ENCODE measurements at places on chromosomes 11 and 22. TPM values are rescaled to one million over a fixed set of nuclear protein-coding genes. Genes with fewer than 3 reads are reported as not detected.
A peak's percentile ranks its signal among the peaks of the same experiment; 100 is the strongest.

DNA sequence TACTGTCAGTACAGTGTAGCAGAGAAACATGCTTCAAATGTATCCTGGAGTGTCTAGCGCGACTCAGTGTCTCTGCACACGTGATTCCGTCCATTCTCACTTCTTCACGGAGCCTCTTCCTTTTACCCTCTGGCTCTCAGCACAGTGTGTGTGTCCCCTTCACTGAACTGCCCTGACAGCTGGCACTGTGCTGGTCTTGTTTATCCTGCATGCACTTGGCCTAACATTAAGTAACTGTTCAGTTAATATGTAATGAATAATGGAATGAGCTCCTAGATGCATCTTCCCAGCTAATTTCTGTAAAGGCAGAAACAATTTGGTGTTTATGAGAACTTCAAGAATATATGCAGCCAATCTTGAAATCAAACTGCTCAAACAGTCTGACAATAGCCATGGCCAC, 44.4 kb downstream of the KMT5B start:
- peaks cover 100% of the 10 kb centered on the region for H3K36me3 ChIP-seq
- H3K4me1 ChIP-seq, result no peaks in the 10 kb centered on the region
- no peak for DNase-seq
- H3K27ac ChIP-seq, result no peak overlapping the region

The KDM4D gene
- 0.68 TPM for total RNA-seq

GRCh38 chr11:28241760-28242159, 133.6 kb downstream of the METTL15 start:
- no peaks in the 10 kb centered on the region for H3K27me3 ChIP-seq
- DNase-seq, result no peak
- no peak overlapping the region for H3K27ac ChIP-seq

GRCh38 chr11:75303544-75304224, 47.8 kb downstream of the ARRB1 start:
- peaks cover 12% of the 10 kb centered on the region for H3K36me3 ChIP-seq
- H3K27me3 ChIP-seq, result no peaks in the 10 kb centered on the region
- H3K4me3 ChIP-seq, result no peak overlapping the region

- peaks cover 25% of the 10 kb centered on the region for H3K4me1 ChIP-seq
- peaks cover 14% of the 10 kb centered on the region for H3K36me3 ChIP-seq
- no peak for DNase-seq
- no peak overlapping the region for H3K27ac ChIP-seq
- no peaks in the 10 kb centered on the region for H3K27me3 ChIP-seq
Observed at GRCh38 chr11:9251311-9251710, 13.8 kb downstream of the DENND5A start.

DNA sequence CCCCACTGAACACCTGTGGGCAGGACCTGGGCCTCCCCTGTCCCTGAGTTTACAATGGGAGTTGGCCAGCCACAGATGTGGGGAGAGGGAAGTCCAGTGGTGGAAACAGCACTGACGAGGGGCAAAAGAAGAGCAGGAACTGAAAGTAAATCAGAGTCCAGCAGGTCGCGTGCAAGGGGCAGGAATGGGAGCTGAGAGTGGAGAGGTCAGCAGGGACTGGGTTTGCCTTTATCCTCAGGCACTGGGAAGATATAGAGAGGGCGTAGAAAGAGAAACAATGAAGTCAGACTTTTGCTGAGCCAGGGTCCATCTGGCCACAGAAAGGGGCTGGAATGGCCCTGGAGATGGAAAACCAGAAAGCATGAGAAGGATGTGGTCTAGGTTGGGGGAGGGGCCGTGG, 8.5 kb downstream of the P2RY6 start:
- no peaks in the 10 kb centered on the region for H3K36me3 ChIP-seq
- H3K4me1 ChIP-seq, result peaks cover 12% of the 10 kb centered on the region
- no peaks in the 10 kb centered on the region for H3K27me3 ChIP-seq
- no peak overlapping the region for H3K27ac ChIP-seq
- no peak overlapping the region for H3K4me3 ChIP-seq
- no peak for DNase-seq

The DBX1 gene
- total RNA-seq, result not detected

- no peak overlapping the region for H3K4me3 ChIP-seq
- no peaks in the 10 kb centered on the region for H3K27me3 ChIP-seq
- no peaks in the 10 kb centered on the region for H3K36me3 ChIP-seq
- DNase-seq, result no peak
- H3K27ac ChIP-seq, result no peak overlapping the region
Observed at GRCh38 chr11:76226626-76227025, 20.3 kb upstream of the WNT11 start.

DNA sequence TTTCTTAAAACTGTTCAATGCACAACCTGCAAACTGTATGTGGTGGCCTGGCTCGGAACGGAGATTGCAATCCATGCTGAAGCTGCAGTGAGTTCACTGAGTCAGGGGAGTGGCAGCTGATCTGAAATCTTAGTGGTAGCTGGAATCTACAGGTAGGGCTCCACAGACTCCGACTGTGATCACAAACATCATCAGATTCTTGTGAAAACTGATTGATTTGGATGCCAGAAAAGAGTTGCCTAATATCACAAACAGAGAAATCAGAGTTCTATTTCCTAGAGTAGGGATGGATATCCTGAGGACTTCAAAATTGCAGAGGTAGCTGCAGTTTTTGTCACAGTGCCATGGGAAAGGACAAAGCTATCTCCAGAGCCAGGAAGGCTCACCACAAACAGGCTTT, 57.5 kb upstream of the SC5D start:
- no peak overlapping the region for H3K27ac ChIP-seq
- peaks cover 8% of the 10 kb centered on the region for H3K4me1 ChIP-seq
- H3K27me3 ChIP-seq, result no peaks in the 10 kb centered on the region
- H3K36me3 ChIP-seq, result no peaks in the 10 kb centered on the region
- H3K4me3 ChIP-seq, result no peak overlapping the region
- DNase-seq, result no peak

- H3K4me1 ChIP-seq, result no peaks in the 10 kb centered on the region
- DNase-seq, result no peak
- H3K27me3 ChIP-seq, result peaks cover 25% of the 10 kb centered on the region
- H3K36me3 ChIP-seq, result no peaks in the 10 kb centered on the region
- no peak overlapping the region for H3K4me3 ChIP-seq
- no peak overlapping the region for H3K27ac ChIP-seq
Observed at GRCh38 chr11:116500026-116500946, 272.5 kb downstream of the BUD13 start.

GRCh38 chr11:15059132-15059915, 14.1 kb upstream of the CALCB start:
- no peak for DNase-seq
- no peaks in the 10 kb centered on the region for H3K36me3 ChIP-seq
- no peaks in the 10 kb centered on the region for H3K27me3 ChIP-seq
- no peak overlapping the region for H3K4me3 ChIP-seq
- H3K27ac ChIP-seq, result no peak overlapping the region
- no peaks in the 10 kb centered on the region for H3K4me1 ChIP-seq

The RAB38 gene
- total RNA-seq, result 10.9 TPM

The NRXN2 gene
- 1.7 TPM for total RNA-seq

- H3K27me3 ChIP-seq, result peaks cover 13% of the 10 kb centered on the region
- no peak overlapping the region for H3K4me3 ChIP-seq
- H3K36me3 ChIP-seq, result no peaks in the 10 kb centered on the region
- H3K27ac ChIP-seq, result no peak overlapping the region
- no peak for DNase-seq
Observed at GRCh38 chr22:42347281-42347824, 76.9 kb upstream of the TCF20 start.

- peak overlapping the region; percentile 60 for H3K27ac ChIP-seq
- no peaks in the 10 kb centered on the region for H3K27me3 ChIP-seq
- H3K36me3 ChIP-seq, result peaks cover 68% of the 10 kb centered on the region
Observed at GRCh38 chr11:128468111-128468510, 119.2 kb downstream of the ETS1 start.

DNA sequence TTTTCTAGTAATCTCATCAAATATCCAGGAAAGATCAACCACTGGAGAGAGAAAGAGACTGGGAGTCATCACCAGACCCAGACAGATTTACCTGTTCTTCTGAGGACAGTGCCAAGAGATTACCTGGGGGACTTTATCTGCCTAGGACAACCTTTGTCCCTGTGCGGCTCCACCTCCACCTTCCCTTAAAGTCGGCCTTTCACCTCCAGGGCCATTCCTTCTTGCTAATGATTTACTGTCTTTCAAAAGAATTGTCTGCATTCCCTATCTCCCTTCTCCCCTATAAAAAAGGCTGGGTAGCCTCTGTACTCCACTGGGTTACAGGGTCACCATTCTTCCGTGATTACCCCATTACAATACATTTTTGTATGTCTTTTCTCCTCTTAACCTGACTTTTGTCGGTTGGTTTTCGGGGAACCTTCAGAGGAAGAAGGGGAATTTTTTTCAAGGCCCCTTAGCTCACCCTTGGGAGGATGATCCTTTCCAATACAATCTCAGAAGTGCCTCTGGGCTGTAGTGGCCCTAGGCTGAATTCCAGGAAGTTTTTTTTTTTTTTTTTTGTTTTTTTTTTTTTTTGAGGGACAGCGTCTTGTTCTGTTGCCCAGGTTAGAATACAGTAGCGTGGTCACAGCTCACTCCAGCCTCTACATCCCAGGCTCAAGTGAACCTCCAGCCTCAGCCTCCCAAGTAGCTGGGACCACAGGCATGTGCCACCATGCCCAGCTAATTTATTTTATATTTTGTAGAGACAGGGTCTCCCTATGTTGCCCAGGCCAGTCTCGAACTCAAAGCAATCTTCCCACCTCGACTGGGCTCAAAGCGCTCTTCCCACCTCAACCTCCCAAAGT, 1.5 kb upstream of the HMOX1 start:
- H3K4me3 ChIP-seq, result no peak overlapping the region
- peaks cover 64% of the 10 kb centered on the region for H3K4me1 ChIP-seq
- no peaks in the 10 kb centered on the region for H3K27me3 ChIP-seq
- no peak for DNase-seq

DNA sequence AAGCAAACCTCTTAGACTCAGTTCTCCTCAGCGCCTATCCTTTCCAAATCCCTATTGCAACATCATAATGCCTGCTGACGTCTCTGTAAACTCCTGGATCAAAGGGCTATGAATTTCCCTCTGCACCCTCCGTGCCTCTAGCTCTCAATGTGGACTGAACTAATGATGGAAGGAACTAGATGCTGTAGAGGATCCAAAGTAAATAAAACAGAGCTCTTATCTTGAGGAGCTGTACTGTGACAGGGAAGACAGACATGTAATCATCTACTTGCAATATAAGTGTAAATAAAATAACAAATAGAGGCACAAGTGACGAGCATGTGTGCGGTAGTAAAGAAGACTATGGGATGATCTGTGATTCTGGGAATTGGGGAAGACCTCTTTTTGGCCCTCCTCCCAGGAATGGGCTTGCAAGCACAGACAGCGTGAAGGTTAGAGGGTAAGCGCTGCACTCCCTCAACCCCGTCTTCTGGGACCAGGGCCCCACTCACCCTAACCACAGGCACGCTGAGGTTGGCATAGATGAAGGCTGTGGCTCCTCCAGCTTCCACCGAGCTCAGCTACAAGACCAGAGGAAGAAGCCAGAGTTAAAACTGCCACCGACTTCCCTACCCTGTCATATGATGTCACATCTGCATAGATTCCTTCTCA, 42.2 kb downstream of the P4HA3 start:
- no peak overlapping the region for H3K27ac ChIP-seq
- no peaks in the 10 kb centered on the region for H3K4me1 ChIP-seq

DNA sequence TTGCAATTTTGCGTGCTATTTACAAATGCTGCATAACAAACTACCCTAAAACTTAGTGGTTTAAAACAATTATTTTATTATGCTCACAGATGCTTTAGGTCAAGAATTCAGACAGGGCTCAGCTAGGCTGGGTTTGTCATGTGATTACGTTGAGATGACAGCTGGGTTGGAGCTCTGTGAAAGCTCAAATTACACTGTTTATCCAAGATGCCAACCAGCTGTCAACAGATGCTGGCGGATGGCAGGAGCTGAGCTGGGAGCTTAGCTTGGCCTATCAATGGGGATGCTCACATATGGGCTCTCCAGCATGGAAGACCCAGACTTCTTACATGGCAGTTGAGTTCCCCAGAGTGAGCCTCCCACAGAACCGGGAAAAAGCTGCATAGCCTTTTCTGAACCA, 62.7 kb downstream of the STK33 start:
- H3K27ac ChIP-seq, result no peak overlapping the region
- H3K4me1 ChIP-seq, result no peaks in the 10 kb centered on the region
- no peaks in the 10 kb centered on the region for H3K36me3 ChIP-seq
- H3K27me3 ChIP-seq, result no peaks in the 10 kb centered on the region
- H3K4me3 ChIP-seq, result no peak overlapping the region

The VPREB1 gene
- not detected for total RNA-seq

The PTPRCAP gene
- 15.7 TPM for total RNA-seq

The MS4A10 gene
- total RNA-seq, result not detected

DNA sequence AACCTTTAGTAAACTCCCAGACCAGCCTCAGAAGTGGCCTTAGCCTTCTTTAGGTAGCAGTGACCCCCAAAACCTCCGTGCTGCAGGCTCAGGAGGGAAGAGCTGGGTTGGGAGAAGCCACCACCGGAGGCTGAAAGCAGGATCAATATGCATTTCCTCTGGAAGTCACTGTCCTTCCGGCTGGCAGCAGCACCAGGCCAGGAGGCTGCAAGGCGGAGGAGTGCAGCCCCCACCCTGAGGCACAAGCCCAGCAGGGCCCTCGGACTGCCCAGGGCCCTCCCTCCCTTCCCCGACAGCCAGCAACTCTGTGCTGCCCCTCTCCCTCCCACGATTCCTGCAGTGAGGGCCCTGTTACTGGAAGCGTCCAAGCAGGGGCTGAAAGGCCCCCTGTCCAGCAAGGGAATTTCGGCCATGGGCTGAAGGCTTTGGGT, 3.2 kb upstream of the NRXN2 start:
- H3K27me3 ChIP-seq, result peaks cover 13% of the 10 kb centered on the region
- H3K4me1 ChIP-seq, result peaks cover 9% of the 10 kb centered on the region
- no peak for DNase-seq
- H3K4me3 ChIP-seq, result no peak overlapping the region
- H3K27ac ChIP-seq, result no peak overlapping the region
- peaks cover 17% of the 10 kb centered on the region for H3K36me3 ChIP-seq

GRCh38 chr11:61923166-61924063, 6.0 kb upstream of the RAB3IL1 start:
- DNase-seq, result no peak
- no peaks in the 10 kb centered on the region for H3K36me3 ChIP-seq
- H3K27ac ChIP-seq, result peak overlapping the region; percentile 82
- peaks cover 10% of the 10 kb centered on the region for H3K27me3 ChIP-seq
- no peak overlapping the region for H3K4me3 ChIP-seq
- peaks cover 30% of the 10 kb centered on the region for H3K4me1 ChIP-seq

The CABP7 gene
- not detected for total RNA-seq

GRCh38 chr11:79313530-79313913, 127.3 kb downstream of the TENM4 start:
- no peaks in the 10 kb centered on the region for H3K27me3 ChIP-seq
- H3K4me1 ChIP-seq, result no peaks in the 10 kb centered on the region
- H3K36me3 ChIP-seq, result no peaks in the 10 kb centered on the region
- no peak overlapping the region for H3K4me3 ChIP-seq
- H3K27ac ChIP-seq, result no peak overlapping the region

GRCh38 chr11:4183410-4184057, 88.9 kb downstream of the RRM1 start:
- no peaks in the 10 kb centered on the region for H3K36me3 ChIP-seq
- no peak overlapping the region for H3K4me3 ChIP-seq
- DNase-seq, result no peak
- peaks cover 10% of the 10 kb centered on the region for H3K4me1 ChIP-seq

DNA sequence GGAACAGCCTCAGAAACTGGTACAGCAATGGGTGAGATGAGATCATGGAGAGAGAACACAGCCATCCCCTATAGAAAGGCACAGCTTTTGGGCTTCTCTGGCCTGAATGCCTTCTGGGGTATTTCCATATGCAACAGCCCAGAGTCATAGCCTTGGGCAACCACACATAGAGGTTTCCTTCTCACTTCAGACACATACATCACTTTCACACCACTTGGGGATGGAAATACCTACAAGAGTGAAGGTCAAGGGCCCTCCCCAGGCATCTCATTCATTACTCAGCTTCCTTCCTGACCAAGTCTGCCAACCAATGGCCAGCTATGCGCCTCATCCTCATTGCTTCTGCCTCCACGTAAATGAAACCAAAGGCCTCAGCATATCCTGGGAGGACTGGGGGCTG, 17.7 kb upstream of the OLFML1 start:
- no peaks in the 10 kb centered on the region for H3K36me3 ChIP-seq
- H3K27ac ChIP-seq, result no peak overlapping the region
- no peak overlapping the region for H3K4me3 ChIP-seq
- no peaks in the 10 kb centered on the region for H3K4me1 ChIP-seq
